H9 (cell line): ENCODE measurements at places on chromosomes 6 and 20.

DNA sequence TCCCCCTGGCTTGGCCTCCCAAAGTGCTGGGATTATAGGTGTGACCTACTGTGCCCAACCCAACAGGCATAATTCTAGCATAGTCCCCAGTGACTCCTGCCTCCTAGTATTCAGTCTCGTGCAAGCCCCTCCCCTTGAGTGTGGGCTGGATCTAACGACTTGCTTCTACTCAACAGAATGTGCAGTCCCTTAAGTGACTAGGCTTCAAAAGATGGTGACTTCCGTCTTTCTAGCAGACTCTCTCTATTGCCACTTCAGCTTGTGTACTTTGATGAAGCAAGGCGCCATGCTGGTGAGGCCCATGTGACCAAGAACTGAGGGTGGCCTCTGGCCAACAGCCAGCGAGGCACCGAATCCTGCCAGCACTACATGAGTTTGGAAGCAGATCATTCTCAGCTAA, 109.6 kb upstream of the TRAF3IP2 start:
- DNase-seq: no peak

DNA sequence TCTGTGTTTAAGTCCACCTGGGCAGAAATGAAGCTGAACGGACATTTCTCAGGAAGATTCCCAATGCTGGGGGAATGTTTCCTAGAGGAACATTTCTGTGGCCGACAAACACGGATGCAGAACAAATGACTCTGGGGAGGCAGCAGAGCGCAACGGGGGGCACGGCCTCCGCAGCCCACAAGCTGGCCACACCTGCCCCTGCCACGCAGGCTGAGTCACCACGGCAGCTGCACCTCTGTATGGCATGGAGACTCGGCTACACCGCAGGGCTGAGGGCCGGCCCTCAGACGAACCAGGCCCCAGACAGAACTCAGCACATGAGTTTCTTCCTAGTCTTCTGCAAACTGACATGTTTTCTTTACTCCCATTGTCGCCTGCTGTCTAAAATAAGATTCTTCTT, 10.0 kb upstream of the PRR18 start:
- DNase-seq: no peak

DNA sequence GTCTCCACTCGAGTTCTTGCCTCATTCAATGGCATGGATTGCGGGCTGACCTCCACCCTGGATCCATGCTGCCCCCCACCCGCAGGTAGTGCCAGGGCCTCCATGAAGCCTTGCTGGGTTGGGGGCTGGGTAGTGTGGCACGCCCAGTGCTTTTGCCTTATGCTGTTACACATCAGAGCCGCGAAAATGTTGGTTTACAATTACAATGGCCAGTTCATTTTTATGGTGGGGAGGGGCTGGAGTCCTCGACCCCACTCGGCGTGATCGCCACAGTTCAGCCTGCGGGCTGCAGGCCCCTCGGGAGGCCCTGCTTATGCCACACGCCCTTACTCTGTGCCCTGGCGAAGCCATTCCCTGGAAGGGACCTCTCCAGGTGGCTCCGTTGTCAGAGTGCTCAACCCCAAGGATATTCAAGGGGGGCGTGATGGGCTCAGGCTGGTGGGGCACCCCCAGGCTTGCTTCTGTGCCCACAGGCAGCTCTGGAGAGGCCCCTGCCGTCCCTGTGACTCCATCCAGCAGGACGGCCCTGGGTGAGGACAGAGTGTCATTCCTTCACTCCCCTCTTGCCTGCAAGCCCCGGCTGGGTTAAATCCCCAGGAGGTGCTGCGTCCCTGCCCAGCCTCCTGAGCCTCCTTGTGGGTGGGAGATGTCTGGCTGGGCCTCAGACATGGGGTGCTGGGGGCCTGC, 14.8 kb downstream of the ITPA start:
- DNase-seq: no peak

DNA sequence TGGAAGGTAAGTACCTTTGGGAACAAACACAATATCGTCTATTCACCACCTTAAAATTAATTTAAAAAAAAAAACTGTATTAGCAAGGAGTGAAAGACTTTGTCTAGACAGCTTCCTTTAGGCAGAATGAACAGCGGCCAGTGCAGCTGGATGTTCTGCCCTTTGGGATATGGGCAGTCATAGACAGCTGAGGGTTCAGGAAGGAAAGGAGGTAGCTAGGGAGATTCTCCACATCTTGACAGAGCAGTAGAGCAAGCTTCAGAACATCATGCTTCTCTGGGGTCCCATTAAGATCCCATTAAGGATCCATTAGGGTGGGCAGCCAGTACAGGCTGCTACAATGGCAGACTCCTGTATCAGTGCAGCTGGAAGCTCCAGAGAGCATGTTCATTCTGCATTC, 46.5 kb upstream of the PLCB4 start:
- no peak for DNase-seq

- DNase-seq: no peak
These were observed 30.3 kb downstream of the AK9 start for GRCh38 chr6:109660526-109661320.

- DNase-seq: no peak
These were observed 622 bp downstream of the GPANK1 start for GRCh38 chr6:31663961-31664789.

DNA sequence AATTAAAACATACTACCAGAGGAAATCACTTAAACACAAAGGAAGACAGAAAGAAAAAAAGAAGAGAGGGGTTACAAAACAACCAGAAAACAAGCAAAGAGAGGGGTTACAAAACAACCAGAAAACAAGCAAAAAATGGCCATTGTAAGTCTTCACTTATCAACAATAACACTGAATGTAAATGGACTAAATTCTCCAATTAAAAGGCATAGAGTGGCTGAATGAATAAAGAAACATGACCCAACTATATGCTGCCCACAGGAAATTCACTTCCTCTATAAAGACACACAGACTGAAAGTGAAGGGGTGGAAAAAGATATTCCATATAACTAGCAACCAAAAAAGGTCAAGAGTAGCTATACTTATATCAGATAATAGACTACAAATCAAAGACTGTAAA, 180.0 kb downstream of the WDR27 start:
- no peak for DNase-seq
